Stimulated activated CD4-positive, alpha-beta T cell treated with anti-CD3 and anti-CD28 coated beads, Interleukin-1b, Interleukin-23, amount 100 ng/mL, for 1 hour (primary cell): ENCODE measurements at places on chromosomes 5 and 9.

DNA sequence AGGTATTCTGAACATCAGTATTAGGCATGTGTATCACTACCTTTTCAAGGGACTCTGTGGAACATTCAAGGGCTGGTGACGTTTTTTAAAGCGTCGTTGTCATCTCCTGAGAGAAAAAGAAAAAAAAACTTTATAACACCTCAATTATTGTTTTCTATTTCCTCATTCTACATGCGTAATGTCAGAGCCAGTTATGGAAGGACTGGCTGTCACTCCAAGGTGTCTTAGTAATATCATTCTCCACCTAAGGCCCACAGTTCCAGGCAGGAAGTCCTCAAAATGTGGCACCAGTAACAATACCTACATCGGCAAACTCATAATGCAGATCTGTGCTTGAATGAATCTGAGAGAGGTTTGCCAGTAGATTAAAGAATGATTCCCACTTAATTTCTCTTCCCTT, 210.2 kb downstream of the SAXO1 start:
- DNase-seq, result no peak

- DNase-seq, result no peak
These were observed 1.6 kb downstream of the PLK2 start for GRCh38 chr5:58458141-58458742.

DNA sequence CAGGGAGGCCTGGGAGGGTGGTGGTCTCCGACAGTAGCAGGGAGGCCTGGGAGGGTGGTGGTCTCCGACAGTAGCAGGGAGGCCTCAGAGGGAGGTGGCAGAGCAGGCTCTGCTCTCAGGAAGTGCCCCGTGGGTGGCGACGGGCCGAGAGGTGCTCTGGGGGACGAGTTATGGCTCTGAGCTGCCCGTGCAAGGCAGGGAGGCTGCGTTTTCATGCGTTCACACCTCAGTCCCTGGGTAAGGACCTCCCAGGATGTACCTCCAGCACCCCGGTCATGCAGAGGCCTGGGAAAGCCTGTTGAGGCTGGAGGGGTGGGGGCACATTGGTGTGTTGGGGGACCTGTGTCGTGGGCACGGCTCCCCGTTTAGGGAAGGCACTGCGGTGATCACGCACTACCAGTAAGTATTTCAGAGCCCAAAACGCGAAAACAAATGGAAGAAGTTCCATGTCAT, 37.4 kb upstream of the CLPTM1L start:
- no peak for DNase-seq

DNA sequence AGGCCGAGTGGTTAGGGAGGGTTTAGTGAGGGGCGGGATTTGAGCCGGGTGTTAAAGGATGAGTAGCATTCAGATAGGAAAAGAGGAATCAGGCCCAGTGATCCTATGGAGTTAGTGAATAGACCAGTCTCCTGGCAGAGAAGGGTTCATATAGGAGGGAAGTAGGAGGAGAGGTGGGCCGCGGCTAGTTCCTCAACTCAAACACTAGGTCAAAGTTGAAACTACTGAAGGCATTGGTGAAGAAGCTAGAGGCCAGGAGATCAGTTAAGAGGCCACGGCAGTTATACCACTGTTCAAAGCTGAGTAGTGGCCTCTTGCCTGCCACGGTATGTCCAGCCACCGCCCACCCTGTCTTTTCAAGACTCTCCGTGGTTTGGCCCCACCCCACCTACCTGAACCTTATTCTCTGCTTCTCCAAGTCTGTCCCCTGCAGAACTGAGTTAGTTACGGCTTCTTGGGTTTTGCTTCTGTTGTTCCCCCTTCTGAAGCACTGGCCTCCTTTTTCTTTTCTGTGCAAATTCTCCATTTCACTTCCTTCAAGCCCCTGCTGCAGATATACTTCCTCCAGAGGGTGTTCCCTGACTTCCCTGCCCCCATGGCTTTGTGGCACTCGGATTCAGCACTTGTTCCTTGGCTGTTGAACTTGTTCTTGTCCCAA, 1.8 kb downstream of the ZBTB34 start:
- DNase-seq, result no peak

DNA sequence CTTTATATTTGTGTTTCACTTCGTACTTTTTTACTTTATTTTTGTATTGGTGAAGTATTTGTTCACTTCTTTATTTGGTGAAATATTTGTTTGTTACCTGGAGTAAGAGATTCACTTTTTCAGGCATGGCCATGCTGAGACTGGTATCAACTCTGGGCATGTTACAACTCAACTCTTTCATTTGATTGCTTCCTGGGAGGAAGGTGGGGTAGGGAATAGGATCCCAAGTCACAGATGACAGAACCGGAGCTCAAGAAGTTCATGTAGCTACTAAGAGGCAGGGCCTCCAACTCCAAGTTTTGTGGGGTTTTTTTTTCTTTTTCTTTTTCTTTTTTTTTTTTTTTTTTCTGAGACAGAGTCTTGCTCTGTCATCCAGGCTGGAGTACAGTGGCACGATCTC, 6.1 kb upstream of the ADGRD2 start:
- no peak for DNase-seq

- DNase-seq, result no peak
These were observed 326.3 kb downstream of the SLCO4C1 start for GRCh38 chr5:101969742-101970141.

DNA sequence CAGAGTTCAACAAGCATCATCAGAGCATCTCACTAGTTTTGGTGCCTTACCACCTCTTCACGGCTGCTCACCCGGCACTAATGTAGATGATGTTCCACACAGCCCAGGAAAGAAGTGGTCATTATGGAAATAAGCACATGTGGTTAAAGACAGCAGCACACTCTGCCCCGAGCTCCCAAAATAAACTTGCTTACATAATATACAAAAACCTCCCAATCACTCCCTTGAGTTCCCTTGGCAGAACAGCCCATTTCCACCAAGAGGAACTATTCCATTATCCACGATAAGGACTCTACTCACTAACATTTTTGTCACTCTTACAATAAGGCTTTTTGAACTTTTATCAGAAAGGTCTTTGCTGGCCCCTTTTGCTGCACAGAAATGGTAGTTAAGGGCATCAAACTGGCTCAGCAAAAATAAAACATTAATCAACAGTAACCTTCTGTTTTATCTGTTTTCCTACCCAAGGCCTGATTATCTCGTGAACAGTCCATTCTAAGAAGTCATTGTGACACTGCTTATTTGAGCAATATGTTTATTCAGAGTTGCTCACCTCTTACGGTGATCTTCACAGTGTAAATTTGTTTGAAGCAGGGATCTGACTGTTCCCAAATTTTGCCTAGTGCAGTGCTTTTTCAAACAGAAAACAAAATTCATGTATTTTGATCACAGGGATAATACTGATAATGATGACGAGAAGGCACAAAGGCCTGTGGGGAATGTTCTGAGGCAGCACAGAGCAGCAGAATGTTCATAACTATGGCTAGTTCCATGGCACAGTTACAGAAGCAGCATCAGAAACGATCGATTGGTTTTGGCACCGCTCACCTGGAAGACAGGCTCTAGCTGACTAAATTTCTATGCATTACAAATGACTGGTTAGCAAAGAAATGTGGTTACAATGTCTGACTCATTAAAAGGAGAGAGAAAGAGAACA, 399.8 kb upstream of the PIK3R1 start:
- DNase-seq, result no peak

DNA sequence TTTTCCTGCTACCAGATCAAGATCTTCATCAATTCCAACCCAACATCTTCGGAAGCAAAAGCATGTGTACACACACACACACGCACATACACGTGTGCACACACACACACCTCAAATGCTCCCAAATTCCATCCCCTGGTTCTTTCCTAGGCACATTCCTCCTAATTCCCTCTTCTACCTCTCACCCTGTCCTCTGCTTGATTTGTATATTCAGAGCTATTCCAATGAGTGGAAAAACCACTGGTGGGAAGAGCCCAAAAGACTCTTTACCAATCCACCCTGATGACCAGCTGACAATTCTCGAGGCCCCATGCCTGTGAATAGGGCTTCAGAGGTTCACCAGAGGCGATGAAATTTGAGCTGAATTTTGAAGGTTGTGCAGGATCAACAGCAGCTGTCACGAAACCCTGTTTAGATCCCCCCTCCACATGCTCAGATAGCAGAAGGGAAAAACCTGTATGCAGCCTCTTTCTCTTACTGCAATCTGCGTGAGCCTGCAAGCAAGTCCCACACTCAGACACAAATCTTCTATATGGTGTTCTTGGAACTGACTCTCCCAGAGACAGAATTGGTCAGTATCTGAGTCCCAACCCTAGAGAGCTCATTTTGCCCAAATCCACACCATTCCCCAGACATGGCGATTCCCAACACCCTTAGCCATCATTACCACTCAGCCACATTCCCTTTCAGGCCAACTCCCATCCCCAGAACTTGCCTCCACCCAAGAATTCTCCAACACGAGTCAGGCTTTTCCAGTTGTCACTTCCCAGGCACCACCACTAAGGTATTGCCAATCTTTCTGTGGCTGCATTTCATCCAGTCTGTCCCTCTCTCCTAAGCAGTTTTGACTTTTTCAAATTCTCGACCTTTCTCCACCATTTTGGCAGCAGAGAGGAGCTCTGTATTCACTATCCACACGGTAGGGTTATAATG, 4.3 kb upstream of the TRIO start:
- no peak for DNase-seq

DNA sequence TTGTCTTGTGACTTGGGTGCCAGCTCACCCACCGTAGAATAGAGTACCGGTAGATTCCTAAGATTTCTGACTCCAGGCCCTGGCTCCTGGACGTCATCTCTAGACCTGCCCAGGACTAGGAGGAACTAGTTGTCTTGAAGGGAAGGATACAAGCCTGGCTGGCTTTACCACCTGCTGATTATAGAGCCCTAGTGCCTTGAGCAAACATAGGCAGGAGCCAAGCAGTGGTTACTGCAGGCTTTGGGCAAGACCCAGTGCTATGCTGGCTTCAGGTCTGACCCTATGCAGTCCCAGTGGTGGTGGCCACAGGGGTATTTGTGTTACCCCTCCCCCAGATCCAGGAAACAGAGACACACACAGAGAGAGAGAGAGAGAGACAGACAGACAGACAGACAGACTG, 606.2 kb downstream of the PDE4D start:
- no peak for DNase-seq

DNA sequence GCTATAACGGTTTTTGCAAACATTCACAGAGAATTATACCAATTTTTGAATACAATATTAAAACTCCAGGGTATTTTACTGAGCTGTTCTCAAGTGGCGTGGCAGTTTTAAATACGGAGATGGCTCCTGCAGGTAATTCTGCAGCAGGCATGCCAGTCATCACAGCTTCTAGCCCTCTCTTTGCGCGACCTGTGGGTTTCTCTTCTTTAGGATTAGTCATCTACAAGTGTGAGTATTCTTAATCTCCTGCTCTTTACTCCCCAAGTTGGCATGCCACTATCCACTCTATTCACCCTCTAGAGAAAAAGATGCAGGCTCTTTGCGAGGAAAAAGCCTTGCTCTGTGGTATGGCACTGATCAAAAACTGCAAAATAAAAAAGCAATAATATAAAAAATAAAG, 43.9 kb downstream of the ANKRD31 start:
- DNase-seq, result no peak

GRCh38 chr9:4592886-4593285, 69.2 kb upstream of the PLPP6 start:
- no peak for DNase-seq

GRCh38 chr9:96256800-96257199, 45.2 kb downstream of the HSD17B3 start:
- DNase-seq, result no peak

GRCh38 chr5:77892061-77893010, 116.2 kb upstream of the TBCA start:
- no peak for DNase-seq

DNA sequence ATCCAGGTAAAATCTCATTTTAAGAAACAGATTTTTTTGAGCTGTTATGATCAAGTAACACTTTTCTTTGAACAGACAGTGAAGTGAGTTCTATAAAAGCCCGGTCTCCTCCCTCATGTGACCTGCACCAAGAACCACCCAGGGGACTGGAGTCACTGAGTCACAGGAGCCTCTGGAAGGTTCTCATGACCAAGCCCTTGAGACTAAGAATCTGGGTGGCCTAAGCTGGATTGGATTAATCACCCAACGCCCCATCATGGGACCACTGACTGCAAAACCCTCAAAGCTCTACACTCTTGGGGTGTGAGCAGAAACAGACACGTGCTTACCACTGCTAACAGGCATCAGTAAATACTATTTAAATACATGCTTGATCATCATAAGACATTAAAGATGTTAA, 48.4 kb downstream of the SECISBP2 start:
- no peak for DNase-seq

GRCh38 chr9:91560301-91560700, 136.7 kb upstream of the NFIL3 start:
- DNase-seq, result no peak

GRCh38 chr9:22073349-22073748, 64.2 kb upstream of the CDKN2B start:
- DNase-seq, result no peak

DNA sequence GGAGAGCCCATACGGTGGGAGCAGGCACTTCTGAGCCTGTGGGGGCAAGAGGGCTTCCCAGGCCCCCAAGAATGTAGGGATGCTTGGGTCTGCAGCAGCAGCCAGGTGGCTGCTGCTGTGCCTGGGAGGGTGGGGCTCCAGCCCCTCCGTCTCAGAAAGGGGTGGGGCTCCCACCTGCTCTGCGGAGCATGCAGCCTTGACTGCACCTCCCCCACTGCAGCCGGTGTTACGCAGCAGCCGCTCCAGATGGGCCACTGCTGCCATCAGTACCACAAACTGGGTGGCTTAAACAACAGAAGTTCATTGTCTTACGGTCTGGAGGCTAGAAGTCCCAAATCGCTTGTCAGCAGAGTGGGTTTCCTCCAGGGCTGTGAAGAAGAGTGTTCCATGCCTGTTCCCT, 365.5 kb downstream of the TMEM38B start:
- no peak for DNase-seq

- no peak for DNase-seq
These were observed 569.2 kb downstream of the PRR16 start for GRCh38 chr5:121033334-121033733.

- no peak for DNase-seq
These were observed 327.7 kb downstream of the PIK3R1 start for GRCh38 chr5:68543212-68543611.
